ENCODE measurements at places on chromosomes 6 and 20.

DNA sequence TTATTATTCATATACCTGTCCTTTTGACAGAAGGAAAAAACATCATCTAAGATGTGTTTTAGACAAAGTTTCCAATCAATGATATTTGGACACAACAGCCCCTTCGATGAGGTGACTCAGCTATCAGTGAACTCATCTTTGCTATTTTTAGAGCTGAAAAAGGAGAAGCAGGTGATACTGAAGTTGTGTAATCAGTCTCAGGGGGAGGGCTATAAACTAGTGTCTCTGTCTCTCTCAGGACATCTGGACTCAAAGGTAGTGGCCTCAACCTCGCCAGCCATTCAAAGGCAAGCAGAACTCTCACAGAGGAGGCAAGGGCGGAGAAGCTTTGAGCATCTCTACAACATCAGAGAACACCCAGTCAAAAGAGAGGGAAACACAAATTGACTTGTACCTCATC, 135.4 kb downstream of the BFSP1 start:
- DNase-seq: no peak

GRCh38 chr6:157608221-157609075, 214.6 kb upstream of the SNX9 start:
- DNase-seq: no peak

DNA sequence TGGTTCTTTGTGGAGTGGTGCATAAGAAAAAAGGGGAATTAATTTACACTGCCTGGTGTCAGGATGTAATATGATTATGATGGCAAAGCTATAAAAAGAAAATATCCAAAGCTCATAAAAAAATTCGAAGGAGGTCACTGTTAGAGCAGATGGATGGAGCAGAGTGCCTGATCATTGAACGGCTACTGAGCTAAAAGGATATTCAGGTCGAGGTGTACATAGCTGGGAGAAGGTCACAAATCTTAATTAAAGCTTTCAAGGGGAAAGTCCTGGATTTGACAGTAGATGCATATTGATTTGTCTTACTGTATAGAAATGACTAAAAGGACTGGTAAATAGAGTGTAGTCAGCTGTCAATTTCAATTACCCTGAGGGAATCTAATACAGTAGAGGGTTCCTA, 84.4 kb downstream of the PKIB start:
- DNase-seq: no peak

DNA sequence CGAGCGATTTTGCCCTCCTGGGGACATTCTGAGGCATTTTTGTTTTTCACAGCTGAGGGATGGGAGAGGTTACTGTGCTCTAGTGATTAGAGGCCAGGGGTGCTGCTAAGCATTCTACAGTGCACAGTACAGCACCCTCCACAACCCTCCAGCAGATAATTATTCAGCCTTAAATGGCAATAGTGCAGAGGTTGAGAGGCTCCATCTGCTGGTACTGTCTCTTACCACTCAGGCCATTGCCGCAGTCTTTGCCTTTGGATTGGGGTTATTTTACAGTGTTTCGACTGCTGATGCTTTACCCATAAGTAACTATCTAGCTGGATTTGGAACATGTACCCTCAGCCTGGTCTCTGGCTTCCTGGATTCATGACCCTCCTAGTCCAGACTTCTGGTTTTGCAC, 705.3 kb downstream of the KIF16B start:
- peak; percentile 1 for DNase-seq

GRCh38 chr6:154232013-154232910, 124.3 kb downstream of the IPCEF1 start:
- no peak for DNase-seq

GRCh38 chr6:337805-338368, 45.6 kb downstream of the DUSP22 start:
- DNase-seq: no peak

- DNase-seq: no peak
These were observed 175.2 kb downstream of the ARID1B start for GRCh38 chr6:156952401-156952800.

- no peak for DNase-seq
These were observed 533.8 kb upstream of the ID4 start for GRCh38 chr6:19303383-19303782.
